ENCODE measurements at places on chromosomes 6 and 20. TPM values are rescaled to one million over a fixed set of nuclear protein-coding genes. Genes with fewer than 3 reads are reported as not detected.

The MAS1 gene
- not detected for total RNA-seq

The GDAP1L1 gene
- total RNA-seq, result not detected

GRCh38 chr6:142761756-142762155 is 183.2 kb downstream of the HIVEP2 start:
- no peak for DNase-seq

- DNase-seq, result no peak
Observed at GRCh38 chr6:167528976-167529375, 204.1 kb downstream of the TTLL2 start.

The HLA-DOB gene
- total RNA-seq, result 0.49 TPM

DNA sequence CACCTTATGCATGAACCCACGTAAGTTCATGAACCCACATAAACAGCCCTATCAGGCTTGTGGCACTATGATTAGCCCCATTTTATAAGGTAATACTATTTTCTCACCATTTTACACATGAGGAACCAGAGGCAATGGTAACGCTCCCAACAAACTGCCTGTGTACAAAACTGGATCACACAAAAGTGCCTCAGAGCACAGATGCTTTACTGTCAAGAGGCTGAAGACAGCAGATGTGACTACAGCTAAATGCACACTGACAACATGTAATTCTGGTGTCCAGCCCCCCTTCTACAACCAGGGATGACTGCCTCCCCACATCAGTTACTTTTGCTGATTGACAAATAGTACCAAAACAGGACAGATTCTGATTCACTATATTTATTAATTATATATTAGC is 69.6 kb downstream of the GMDS start:
- no peak for DNase-seq
